Caki2 (cell line): ENCODE measurements at places on chromosomes 16 and 17.
A peak's percentile ranks its signal among the peaks of the same experiment; 100 is the strongest.

GRCh38 chr17:83193336-83194185 is 114.2 kb downstream of the METRNL start:
- peak; percentile 3 for DNase-seq

DNA sequence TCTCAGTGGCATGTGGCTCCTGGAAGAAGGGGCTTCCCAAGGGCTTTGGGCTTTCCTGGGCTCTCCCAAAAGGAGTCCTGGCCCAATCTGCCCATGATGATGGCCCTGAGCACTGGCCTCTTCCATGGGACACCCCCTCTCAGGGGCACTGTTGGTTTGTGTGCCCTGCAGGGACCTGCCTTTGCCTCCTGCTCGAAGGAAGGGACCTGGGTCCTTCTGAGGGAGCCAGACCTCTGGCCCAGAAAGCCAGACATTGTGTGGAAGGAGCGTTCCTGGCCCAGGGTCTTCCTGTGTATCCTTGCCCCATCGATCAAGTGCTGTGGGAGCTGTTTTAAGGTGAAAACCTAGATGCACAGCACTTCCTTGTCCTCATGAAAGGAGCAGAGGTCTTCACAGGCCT is 1689.3 kb downstream of the TP53TG3F start:
- no peak for DNase-seq

GRCh38 chr17:71632328-71632727 is 488.5 kb upstream of the SOX9 start:
- DNase-seq = peak; percentile 29

- DNase-seq = no peak
Observed at GRCh38 chr16:19424478-19424877, 6.8 kb downstream of the TMC5 start.

- no peak for DNase-seq
Observed at GRCh38 chr16:4726616-4727015, 7.5 kb downstream of the ANKS3 start.

- DNase-seq = peak; percentile 94
Observed at GRCh38 chr16:66521951-66522771, 27.8 kb downstream of the TK2 start.

GRCh38 chr16:21590287-21590686 is 9.1 kb upstream of the METTL9 start:
- DNase-seq = no peak

GRCh38 chr16:80056324-80056723 is 455.8 kb upstream of the MAF start:
- DNase-seq = no peak

DNA sequence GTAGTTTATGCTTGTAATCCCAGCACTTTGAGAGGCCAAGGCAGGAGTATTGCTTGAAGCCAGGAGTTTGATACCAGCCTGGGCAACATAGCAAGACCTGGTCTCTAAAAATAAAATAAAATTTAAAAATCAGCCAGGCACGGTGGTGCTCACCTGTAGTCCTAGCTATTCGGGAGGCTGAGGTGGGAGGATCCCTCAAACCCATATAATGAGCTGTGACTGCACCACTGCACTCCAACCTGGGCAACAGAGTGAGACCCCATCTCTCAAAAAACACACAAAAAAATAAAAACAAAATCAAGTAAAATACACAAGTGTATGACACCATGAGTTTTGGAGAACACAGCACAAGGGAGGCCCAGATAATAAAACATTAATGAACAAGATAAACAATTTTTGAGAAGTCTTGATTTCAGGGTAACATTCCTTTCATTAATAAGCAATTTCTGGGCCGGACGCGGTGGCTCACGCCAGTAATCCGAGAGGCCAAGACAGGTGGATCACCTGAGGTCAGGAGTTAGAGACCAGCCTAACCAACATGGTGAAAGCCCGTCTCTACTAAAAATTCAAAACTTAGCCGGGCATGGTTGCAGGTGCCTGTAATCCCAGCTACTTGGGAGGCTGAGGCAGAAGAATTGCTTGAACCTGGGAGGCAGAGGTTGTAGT is 17.9 kb downstream of the PRPSAP1 start:
- no peak for DNase-seq

DNA sequence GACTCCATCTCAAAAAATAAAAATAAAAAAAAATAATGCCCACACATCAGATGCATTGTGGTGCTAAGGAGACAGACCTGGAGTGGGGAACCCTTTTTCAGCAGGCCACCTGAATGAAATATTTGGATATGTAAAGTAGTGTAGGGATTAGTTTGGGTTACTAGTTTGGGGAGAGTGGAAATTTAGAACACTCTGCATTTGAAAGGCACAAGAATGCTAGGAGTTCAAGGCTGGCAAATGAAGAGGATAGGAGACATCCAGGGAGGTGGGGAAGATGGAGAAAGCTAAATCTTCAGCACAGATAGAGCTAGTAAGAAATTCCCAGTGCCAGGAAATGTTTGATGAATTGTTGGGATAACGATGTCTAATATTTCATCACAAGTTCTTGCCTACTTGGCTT is 298.3 kb upstream of the ERCC4 start:
- DNase-seq = no peak

DNA sequence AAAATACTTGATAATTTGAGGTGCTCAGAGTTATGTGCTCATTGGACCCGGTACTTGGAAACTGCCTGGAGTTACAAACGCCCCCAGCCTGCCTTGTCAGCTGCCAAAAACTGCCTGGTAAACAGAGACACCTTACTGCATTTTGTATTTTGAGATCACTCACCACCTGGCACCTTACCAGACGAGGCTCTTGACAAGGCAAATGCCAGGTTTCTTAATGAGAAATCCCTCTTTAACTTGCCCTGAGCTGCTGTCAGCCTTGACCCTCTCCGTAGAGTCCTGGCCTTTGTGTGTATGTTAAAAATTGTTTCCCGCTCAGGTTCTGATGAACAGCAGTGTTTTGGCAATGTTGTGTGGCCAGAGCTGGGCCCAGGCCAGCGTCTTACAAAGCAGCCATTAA is 28.8 kb downstream of the SYT17 start:
- no peak for DNase-seq

- DNase-seq = no peak
Observed at GRCh38 chr17:67995570-67996263, 552 bp downstream of the C17orf58 start.

- DNase-seq = no peak
Observed at GRCh38 chr17:37261286-37261685, 114.5 kb upstream of the C17orf78 start.

GRCh38 chr17:73541111-73541510 is 103.1 kb downstream of the SDK2 start:
- DNase-seq = no peak

DNA sequence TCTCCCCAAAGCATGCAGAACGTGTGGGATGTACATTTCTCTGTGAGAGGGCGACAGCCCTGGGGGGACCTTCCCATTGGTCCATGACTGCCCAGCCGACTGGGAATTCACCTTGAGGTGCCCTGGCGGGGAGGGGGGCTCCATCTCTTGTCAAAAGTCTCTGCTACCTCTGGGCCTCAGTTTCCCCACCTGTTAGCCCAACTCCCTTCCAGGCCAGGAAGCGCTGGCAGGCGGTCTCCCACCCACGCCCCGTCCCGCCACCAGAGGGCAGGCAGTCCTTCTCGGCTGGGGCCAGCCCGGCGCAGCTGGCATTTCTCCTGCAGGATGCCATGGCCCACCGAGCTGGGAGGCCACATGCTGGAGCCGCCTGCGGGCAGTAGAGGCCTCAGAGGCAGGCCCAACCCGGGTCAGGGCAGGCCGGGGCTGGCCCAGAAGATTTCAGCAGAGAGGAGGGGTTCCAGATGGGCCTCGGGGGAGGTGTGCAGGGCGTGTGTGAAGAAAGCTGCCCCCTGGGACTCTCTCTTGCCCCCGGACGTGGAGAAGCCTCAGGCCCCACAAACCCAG is 16.6 kb downstream of the CD7 start:
- DNase-seq = peak; percentile 29

- DNase-seq = no peak
Observed at GRCh38 chr16:15616475-15617165, 26.3 kb downstream of the MARF1 start.

- no peak for DNase-seq
Observed at GRCh38 chr16:50681021-50681885, at the start of gene SNX20. Gene SNX20 (minus strand): TSS chr16:50681312. CDS start chr16:50677526, 3,786 bp downstream.
